ENCODE measurements at places on chromosomes 16 and 17.
A peak's percentile ranks its signal among the peaks of the same experiment; 100 is the strongest.

DNA sequence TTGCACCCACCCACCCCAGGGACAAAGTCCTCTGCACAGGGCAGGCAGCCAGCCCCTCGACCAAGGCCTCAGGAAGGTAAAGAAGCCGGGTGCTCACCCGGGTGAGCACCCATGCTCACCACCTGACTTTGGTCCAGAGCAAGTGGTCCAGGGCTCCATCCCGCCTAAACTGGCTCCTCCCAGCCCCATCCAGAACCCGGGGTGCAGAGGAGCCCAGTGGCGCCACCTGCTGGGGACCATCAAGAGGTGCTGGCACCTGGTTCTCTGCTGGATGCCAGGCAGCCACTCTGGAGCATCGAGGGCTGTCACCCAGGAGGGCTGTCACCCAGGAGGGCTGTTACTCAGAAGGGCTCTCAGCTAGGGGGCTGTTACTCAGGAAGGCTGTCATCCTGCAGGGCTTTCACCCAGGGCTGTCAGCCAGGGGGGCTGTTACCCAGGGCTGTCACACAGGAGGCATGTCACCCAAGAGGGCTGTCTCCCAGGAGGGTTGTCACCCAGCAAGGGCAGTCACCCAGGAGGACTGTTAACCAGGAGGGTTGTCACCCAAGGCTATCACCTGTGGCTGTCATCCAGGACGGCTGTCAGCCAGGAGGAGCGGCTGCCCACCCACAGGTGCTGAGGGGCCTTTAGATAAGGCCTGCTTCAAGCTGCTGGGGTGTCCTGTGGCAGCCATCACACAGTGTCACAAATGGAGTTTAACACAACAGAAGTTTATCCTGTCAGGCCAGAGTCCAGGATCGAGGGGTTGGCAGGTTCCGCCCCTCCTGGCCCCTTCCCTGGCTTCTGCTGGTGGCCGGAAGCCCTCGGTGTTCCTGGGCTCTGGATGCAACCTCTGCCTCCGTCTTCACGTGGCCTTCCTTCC, 98.5 kb downstream of the TNFRSF13B start:
- H3K27ac ChIP-seq = no peak overlapping the region
- peak; percentile 50 for DNase-seq
- H3K36me3 ChIP-seq = no peaks in the 10 kb centered on the region
- H3K27me3 ChIP-seq = no peaks in the 10 kb centered on the region

- no peak for DNase-seq
- peak overlapping the region; percentile 90 for H3K4me3 ChIP-seq
- peak overlapping the region; percentile 16 for H3K27ac ChIP-seq
- peaks cover 42% of the 10 kb centered on the region for H3K4me1 ChIP-seq
These were observed 1.0 kb downstream of the TOP2A start for GRCh38 chr17:40416671-40417070.

GRCh38 chr17:27882162-27882840, 10.9 kb downstream of the LYRM9 start:
- no peaks in the 10 kb centered on the region for H3K36me3 ChIP-seq
- no peak overlapping the region for H3K27ac ChIP-seq
- no peaks in the 10 kb centered on the region for H3K27me3 ChIP-seq
- no peak for DNase-seq

- H3K27me3 ChIP-seq = no peaks in the 10 kb centered on the region
- H3K27ac ChIP-seq = no peak overlapping the region
- DNase-seq = no peak
- H3K4me1 ChIP-seq = peaks cover 32% of the 10 kb centered on the region
- peaks cover 22% of the 10 kb centered on the region for H3K36me3 ChIP-seq
- H3K4me3 ChIP-seq = no peak overlapping the region
These were observed 13.0 kb downstream of the VEZF1 start for GRCh38 chr17:57975044-57975443.

DNA sequence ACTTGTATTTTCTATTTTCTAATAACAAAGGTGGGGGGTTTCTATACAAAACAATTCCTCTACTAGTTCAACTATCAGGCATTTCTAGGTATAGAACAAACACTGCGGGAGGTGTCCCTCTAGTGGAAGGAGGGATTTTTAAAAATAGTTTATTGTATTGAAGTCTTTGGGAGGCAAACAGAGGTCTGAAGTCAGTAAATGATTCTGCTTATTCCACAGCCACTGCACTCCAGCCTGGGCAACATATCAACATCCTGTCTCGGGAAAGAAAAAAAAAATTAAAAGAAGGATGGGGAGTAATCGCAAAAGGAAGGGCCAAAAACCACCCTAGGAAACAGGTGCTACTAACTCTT, 648 bp upstream of the ERCC4 start:
- no peak overlapping the region for H3K27ac ChIP-seq
- H3K36me3 ChIP-seq = peaks cover 2% of the 10 kb centered on the region
- DNase-seq = no peak
- peak overlapping the region; percentile 86 for H3K4me3 ChIP-seq
- H3K4me1 ChIP-seq = peaks cover 24% of the 10 kb centered on the region
- peaks cover 13% of the 10 kb centered on the region for H3K27me3 ChIP-seq

GRCh38 chr16:3838600-3839401, 41.7 kb downstream of the CREBBP start:
- H3K36me3 ChIP-seq = peaks cover 8% of the 10 kb centered on the region
- H3K27me3 ChIP-seq = no peaks in the 10 kb centered on the region
- no peak overlapping the region for H3K4me3 ChIP-seq
- no peak overlapping the region for H3K27ac ChIP-seq
- peaks cover 15% of the 10 kb centered on the region for H3K4me1 ChIP-seq
- DNase-seq = no peak

GRCh38 chr16:53031323-53031942, 21.3 kb downstream of the CHD9NB start:
- DNase-seq = no peak
- H3K4me3 ChIP-seq = no peak overlapping the region
- no peak overlapping the region for H3K27ac ChIP-seq
- H3K36me3 ChIP-seq = peaks cover 6% of the 10 kb centered on the region
- no peaks in the 10 kb centered on the region for H3K27me3 ChIP-seq
